ENCODE measurements at places on chromosomes 12 and 14.

DNA sequence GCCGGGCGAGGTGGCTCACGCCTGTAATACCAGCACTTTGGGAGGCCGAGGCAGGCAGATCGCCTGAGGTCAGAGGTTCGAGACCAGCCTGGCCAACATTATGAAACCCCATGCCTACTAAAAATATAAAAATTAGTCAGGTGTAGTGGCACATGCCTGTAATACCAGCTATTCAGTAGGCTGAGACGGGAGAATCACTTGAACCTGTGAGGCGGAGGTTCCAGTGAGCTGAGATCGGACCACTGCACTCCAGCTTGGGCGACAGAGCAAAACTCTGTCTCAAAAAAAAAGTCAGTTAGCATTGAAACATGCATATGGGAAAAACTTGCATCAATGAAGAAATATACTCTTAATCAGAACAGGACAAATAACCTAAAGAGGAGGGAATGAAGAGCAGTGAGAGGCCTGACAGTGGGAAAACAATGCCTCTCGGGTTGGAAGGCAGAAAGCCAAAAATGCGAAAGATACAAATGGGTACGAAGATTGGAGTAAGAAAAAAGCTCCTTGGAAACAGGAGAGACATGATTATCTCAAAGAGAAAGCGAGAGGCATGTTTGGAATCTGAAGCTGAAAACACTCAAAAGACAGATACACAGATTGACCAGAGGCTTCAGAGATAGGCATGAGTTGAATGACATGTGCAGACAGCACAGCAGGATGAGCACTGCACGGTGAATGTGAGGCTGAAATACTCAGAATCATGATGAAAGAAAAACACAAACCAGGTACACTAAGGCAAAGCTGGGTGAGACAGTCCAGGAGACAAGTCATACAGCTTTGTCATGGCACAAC, 30.6 kb downstream of the RESF1 start:
- no peak for DNase-seq

GRCh38 chr14:36863271-36863670, 201.6 kb downstream of the PAX9 start:
- no peak for DNase-seq

DNA sequence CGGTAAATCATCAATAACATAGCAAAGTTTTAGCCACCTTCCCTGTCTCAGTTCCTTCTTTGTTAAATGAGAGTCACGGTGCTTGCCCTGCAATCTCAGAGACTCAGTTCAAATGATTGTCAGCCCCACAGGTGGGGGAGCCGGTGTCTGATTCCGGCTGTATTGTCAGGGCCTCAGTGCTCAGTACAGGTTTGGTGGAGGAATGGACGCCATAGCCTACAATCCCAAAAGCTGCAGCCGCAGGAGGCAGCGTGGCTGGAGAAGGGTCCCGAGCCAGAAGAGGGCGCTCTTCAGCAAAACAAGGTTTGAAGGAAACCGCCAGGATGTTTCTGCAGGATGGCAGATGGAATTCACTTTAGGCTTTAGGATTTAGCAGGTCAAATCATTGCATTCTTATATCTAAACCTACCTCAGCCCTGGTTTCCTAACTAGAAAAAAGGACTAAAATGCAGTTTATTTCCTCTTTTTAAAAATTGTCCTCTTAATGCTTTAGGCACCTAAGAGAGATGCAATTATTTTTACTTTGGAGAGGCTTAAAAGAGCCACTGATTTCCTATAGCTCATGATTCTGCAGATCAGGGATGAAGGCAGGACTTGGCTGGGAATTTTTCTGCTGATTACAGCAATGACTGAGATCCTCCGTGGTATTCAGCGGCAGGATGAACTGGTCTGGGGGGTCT, 29.2 kb downstream of the FOS start:
- DNase-seq: peak; percentile 73

DNA sequence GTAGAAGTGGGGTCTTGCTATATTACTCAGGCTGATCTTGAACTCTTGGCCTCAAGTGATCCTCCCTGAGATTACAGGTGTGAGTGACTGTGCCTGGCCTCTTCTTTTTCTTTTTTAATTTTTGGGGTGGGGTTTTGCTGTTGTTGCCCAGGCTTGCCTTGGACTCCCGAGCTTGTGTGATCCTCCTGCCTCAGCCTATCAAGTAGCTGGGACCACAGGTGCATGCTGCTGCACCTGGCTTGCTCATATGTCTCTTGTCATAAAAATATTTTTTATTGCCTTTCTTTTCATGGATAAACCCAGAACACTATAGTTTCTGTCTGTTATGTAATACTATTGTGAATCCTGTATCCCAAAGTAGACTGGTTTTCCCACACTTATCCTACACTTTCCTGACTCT, 26.0 kb downstream of the SCYL2 start:
- no peak for DNase-seq

DNA sequence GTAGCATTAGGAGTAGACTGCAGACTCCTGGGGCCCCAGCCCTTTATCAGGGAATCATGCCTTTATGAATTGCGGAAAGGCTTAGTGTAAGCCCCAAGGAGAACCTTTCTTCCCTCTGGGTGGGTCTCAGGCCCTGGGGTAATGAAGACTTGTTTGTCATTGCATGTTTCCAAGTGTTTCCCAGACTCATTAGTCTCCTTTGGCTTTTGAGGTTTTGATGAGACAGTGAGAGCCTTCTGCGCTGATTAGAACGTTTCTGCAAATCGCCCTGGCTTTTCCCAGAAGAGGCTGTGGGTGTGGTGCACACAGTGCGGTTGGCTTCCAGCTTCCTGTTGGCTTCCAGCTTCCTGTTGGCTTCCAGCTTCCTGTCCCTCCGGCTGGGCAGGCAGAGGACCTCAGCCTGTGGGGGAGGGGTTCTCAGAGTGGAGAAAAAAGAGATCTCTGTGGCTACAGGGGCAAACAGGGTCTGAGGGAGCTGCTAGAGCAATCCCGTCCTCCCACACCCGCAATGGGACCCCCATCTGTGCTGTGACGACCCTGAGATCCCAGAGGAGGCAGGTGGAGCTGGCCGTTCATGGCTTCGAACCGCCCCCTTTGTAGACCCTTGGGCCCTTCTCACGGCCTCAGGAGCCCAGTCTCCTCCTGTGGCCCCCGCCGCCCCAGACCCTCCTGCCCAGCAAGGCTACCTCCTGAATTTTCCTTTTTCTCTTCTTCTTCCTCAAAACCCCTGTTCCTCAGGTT, 42.1 kb downstream of the GPR68 start:
- DNase-seq: no peak

- DNase-seq: no peak
Observed at GRCh38 chr14:68658943-68659931, 133.6 kb downstream of the ZFP36L1 start.

DNA sequence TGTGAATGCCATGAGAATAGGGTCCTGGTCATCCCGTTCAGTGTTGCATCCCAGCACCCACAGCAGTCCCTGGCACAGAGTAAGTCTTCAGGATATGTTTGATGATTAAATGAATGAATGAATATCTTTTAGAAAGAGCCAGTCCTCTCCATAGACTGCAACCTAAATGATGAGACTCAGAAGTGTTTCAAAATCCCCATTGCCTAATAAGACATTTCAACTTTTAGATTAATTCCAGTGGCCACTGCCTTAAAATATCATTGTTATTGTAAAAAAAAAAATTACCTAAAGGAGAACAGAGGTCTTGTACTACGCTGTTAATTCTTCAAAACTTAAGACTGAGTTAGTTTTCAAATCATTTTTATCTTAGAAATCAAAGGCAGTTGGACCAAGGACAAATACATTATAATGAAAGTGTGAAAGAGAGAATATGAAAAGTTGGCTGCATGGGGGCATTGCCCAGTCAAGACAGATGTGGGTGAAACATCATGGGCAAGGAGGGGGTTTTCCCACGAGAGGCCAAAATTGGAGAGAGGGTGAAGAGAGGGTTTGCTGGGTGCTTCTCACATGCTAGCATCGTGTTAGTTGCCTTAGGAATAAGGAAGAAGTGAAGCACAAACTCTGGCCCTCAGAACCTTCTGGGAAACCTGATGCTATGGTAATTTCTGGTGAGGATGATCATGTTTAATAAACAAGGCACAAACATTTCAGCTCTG, 26.3 kb upstream of the CPM start:
- DNase-seq: no peak

- DNase-seq: no peak
Observed at GRCh38 chr14:89531661-89532335, 114.8 kb upstream of the FOXN3 start.

DNA sequence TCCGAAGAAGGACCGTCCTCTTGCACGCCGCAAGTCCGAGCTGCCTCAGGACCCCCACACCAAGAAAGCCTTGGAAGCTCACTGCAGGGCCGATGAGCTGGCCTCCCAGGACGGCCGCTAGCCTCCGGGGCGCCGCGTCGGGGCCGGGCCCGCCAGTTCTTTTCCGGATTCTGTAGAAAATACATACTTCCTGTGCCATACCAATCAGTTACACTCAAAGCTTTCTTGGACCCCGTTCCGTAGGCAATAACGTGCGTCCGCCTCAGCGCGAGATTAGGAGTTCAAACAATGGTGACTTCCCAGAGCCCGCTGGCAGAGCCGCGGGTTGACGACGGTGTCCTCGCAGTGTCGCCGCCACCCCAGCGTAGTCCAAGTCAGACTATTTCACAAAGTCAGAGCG, 39.2 kb upstream of the DYNC1H1 start:
- no peak for DNase-seq

GRCh38 chr12:2338991-2339431, 286.2 kb downstream of the CACNA1C start:
- DNase-seq: no peak

GRCh38 chr12:57460841-57461275, 1.3 kb downstream of the GLI1 start:
- DNase-seq: no peak

DNA sequence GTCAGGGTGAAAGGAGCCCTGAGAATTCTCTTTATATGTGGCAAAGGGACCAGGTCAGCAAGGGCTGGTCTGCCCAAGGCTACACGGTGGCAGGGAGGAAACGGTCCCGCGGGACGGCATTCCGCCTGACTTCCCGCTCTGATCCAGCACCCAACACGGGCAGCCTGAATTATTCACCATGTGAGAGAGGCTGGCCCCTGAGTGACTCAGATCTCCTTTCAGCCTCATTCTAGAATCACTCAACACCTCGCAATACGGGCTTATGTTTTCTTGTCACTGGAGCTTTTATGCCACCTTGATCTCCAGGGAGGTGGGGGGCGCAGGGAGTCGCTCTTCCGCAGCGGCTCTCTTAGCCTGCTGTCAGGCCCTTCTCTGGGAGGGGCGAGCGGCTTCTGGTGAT, 8.5 kb downstream of the LRTM2 start:
- DNase-seq: no peak

GRCh38 chr12:12624498-12624992, 12.9 kb downstream of the CREBL2 start:
- DNase-seq: no peak

- no peak for DNase-seq
Observed at GRCh38 chr12:92098594-92099380, 46.9 kb downstream of the BTG1 start.

DNA sequence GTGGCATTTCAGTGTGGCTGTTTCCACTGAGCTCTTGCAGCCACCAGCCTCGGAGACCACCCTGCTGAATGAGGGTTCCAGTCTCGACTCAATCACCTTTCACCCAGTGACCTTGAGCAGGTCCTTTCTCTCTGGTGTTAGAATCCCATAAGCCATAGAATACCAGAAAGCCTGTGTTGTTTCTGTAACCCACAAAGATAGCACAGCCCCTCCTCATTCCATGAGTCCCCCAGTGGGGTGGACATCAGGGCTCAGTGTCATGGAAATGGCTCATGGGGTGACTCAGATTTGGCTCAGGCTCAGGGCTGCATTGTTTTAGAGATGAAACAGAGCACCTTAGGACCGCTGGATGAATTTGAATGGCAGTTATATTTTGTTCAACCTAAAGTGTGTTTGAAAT, 171.5 kb downstream of the PTPN11 start:
- no peak for DNase-seq

- DNase-seq: no peak
Observed at GRCh38 chr14:79822034-79822433, 389.3 kb downstream of the DIO2 start.

DNA sequence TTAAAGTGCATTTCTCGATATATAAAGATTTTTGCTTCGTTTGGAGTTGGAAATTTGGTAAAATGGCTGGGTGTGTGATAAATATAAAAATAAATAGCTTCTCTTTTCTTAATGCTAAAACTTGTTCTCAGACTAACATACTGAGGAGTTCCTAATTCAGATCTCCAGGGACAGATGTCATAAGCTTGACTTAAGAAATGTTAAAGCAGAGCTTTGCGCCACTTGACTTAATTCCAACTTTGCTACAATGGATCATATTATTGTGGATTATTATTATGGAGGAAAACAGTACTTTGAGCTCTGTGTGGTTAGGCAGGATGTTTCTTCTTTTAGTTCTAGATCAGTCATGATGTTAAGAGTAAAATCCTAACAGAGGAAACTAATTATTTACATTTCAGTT, 33.8 kb downstream of the GNG2 start:
- no peak for DNase-seq

DNA sequence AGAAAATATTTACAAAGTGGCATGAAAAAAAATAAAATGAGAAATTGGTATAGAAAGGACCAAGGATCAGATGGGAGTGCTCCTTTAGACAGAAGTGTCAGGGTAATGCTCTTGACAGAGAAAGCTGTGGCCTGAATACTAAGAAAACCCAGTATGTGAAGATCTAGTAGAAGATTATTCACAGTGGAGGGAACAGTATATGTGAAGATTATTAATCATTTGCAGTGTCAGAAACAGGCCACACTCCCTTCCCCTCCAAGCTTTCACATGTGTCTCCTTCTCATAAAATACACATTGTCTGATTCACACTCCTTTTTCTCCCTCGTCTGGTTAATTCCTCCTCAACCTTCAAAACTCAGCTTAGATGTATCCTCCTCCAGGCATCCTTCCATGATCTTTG, 41.3 kb downstream of the CAPS2 start:
- DNase-seq: no peak

DNA sequence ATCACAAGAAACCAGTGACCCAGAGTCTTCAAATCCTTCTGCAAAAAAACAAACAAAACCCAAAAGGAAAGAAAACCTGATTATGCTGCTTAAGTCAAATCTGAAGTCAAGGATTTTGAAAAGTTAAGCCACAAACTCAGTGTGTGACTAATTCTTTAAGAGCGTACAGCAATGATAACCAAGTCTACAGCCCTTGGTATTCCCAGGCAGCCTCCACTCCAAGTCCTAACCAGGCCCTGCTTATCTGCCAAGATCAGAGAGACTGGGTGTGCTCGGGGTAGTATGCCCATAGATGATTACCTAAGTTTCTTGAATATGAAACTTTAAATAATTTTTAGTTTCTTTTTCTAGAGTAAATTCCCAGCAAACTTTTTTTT, 13.1 kb downstream of the PGAM5 start:
- no peak for DNase-seq

- no peak for DNase-seq
Observed at GRCh38 chr12:29883941-29884554, 100.3 kb upstream of the TMTC1 start.

DNA sequence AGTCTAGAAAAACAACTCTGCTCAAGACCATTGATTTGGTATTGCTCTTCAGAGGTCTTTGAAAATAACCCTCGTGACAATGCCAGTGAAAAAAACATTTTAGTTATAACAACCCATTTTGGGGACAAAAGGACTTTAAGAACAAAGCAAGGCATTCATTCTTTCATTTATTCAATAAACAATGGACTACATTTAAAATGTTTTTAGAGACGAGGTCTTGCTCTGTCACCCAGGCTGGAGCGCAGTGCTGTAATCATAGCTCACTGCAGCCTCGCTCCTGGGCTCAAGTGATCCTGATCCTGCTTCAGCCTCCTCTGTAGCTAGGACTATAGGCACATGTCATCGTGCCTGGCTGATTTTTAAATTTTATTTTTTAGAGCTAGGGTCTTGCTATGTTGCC, 7.7 kb upstream of the KICS2 start:
- DNase-seq: no peak

All from natural killer cell treated with Interleukin-12 subunit alpha and Interleukin-12 subunit beta and Interleukin-15 and Interleukin-18, amount 100 ng/mL, for 72 hours (primary cell).